Upper lobe of left lung (tissue), 6 donors: ENCODE measurements at places on chromosomes 7 and 10. TPM values are rescaled to one million over a fixed set of nuclear protein-coding genes. Genes with fewer than 3 reads are reported as not detected.

GRCh38 chr7:50196719-50197118 lies 103.7 kb upstream of the ZPBP start:
- no peaks in the 10 kb centered on the region for H3K4me1 ChIP-seq
- no peaks in the 10 kb centered on the region for H3K27me3 ChIP-seq
- H3K4me3 ChIP-seq, result no peak overlapping the region
- no peak for DNase-seq
- H3K27ac ChIP-seq, result no peak overlapping the region

DNA sequence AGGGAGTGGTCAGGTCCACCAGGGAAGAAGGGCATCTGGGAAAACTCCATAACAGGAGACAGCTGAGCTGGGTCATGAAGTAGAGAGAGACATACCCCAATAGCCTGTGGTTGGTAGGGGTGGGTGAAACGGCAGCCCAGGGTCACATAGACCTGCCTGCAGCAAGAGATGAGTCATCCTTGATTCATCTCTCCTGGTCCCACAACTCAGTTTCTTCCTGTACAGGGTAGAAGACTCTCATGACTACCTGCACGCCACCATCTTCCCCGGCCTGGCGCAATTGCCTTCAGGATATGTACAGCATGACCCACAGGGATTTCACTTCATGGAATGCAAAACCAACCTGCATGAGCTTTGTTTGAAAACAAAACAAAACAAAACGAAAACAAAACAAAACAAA lies 45.1 kb upstream of the ADAM12 start:
- H3K27ac ChIP-seq, result no peak overlapping the region
- no peaks in the 10 kb centered on the region for H3K36me3 ChIP-seq
- no peaks in the 10 kb centered on the region for H3K4me1 ChIP-seq

GRCh38 chr7:52685333-52685732 lies 350.1 kb upstream of the POM121L12 start:
- H3K27ac ChIP-seq, result no peak overlapping the region
- no peak overlapping the region for H3K4me3 ChIP-seq
- H3K4me1 ChIP-seq, result no peaks in the 10 kb centered on the region
- no peaks in the 10 kb centered on the region for H3K36me3 ChIP-seq
- no peak for DNase-seq

DNA sequence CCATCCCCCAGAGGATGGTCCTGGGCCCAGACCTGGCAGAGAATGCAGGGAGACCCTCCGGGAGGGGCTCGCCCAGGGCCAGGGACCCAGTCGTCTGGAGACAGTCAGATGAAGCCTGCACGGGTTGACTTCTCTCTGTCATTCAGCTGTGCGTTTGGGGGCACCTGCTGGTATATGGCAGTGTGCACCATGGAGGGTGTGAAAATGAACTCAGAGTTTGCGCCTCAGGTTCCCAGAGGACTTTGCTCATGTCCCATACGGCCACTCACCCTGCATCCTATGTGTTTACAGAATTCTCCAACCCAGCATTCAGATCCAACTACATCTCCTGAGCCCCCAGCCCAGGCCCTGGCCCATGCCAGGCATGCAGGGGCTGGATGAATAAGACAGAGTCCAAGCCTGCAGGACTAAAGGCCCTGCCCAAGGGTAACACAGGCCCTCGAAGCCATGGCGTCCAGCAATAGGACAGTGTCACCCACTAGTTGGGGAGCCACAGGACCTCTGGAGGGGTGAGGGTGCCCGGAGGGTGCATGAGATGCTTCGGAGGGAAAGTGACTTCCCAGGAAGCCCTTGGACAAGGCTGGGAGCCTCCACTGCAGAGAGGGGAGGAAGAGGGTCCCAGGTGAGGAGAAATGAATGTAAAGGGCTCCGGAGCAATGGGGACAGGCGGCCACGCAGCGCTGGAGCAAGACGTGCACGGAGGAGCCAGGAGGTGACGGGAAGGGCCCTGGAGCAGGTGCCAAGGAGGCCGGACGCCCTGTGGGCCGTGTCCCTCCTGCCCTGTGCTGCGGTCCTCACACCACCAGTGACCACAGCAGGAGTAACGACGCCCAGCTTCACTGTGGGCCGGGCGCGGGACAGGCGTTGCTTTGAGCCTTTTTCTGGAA lies 36.3 kb downstream of the CALML3 start:
- no peaks in the 10 kb centered on the region for H3K4me1 ChIP-seq
- H3K27me3 ChIP-seq, result no peaks in the 10 kb centered on the region
- H3K36me3 ChIP-seq, result no peaks in the 10 kb centered on the region
- no peak for DNase-seq
- no peak overlapping the region for H3K27ac ChIP-seq
- H3K4me3 ChIP-seq, result no peak overlapping the region

DNA sequence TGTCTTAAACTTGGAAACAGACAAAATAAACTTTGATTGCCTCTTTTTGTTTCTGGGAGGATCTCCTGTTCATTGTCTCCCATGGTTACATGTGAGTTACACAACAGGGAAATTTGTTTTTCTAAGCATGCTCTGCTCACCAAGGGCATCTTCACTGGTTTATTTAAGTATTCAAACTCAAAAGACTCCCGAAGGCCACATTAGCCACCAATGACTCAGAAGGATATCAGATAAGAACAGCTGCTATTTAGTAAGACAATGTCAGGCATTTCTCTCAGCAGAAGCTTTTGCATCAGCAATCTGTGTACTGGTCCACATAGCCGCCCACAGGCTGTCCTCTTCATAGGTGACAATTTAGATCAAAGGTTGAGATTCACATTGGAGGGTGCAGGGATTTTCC lies 19.3 kb downstream of the OR6B1 start:
- DNase-seq, result no peak
- no peaks in the 10 kb centered on the region for H3K36me3 ChIP-seq
- H3K27ac ChIP-seq, result no peak overlapping the region
- H3K4me1 ChIP-seq, result no peaks in the 10 kb centered on the region
- H3K4me3 ChIP-seq, result no peak overlapping the region

DNA sequence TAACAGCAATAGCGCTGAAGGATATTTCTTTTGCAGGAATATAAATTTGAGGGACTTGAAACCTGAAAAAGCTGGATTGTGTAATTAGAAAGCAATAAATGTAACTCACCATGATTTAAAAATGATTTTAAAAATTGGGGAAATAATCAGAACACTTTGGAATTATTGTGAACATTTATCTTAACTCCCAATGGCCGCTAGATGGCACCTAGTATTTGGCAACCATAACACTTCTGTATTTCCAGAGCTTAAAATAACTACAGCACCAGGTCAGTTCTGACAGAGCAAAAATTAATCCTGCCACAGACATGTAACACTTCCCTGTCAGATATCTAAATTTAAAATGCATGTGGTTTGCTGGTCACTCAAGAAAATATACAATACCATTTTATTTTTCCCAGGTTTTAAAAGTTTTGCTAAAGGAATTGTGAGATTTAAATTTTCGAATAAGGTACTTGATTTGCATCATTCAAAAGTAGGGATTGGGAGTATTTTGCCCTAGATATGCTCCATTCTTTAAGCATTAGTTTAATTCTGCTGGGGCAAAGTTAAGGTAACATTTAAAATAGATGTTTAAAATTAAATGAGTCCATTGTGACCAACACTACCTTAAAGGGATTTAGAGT lies 144.5 kb downstream of the PPP1R3A start:
- H3K4me3 ChIP-seq, result no peak overlapping the region
- H3K4me1 ChIP-seq, result no peaks in the 10 kb centered on the region
- H3K27ac ChIP-seq, result no peak overlapping the region
- H3K27me3 ChIP-seq, result no peaks in the 10 kb centered on the region
- DNase-seq, result no peak

DNA sequence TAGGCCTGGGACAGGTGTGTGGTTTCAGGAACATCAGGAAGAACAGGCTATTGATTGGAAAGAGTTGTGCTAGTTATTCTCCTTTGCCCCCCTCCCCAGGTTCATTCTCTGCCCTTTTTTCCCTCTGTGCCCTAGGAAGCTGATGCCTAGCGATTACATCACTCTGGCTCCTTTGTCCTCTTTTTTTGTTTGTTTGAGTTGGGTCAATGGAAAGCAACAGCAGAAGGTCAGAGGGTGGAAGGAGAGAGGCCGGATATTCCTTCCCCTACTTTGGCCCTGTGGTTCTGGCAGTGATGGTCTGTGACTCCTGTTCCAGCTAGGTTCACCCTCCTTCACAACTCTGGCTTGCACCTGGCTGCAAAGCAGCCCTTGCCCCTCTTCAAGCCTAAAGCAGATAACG lies 18.9 kb downstream of the LOXL4 start:
- peaks cover 34% of the 10 kb centered on the region for H3K36me3 ChIP-seq
- H3K4me1 ChIP-seq, result peaks cover 12% of the 10 kb centered on the region
- no peak overlapping the region for H3K4me3 ChIP-seq
- no peak for DNase-seq

DNA sequence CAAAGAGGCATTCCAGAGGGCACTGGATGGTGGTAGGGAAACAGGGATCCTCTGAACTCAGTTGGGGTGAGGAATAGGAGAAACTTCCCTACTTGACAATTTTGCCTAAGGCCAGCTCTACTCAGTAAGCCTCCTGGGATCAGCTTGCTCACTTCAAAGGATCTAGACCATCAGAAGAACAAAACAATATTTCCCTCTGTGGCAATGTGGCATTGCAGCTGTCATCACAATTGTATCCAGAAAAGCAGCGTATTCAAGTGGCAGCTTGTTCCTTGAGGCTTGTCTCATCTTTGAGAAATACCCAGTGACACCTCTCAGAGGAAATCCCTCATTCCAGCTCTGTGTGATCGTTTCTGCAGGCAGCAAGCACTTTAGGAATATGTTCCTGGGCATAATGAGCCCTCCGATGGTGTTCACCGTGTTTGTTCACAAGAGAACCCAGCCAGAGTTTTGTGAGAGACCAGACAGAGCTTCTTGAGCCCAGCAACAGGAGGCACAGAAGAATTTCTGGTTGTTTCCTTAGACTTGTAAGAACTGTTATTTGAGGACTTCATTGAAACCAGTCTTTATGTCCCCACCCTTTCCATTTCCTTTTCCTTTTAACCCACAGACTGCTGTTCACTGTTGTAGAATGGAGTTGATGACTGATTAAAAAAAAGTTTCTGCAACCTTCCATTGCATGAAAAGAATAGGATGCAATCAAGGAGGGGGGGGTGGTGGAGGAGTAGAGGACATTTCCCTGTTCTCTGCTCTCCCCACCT lies 747.3 kb downstream of the LRMDA start:
- H3K4me1 ChIP-seq, result no peaks in the 10 kb centered on the region
- H3K36me3 ChIP-seq, result no peaks in the 10 kb centered on the region
- no peak overlapping the region for H3K4me3 ChIP-seq
- no peaks in the 10 kb centered on the region for H3K27me3 ChIP-seq

- H3K4me3 ChIP-seq, result no peak overlapping the region
- no peak overlapping the region for H3K27ac ChIP-seq
- H3K4me1 ChIP-seq, result no peaks in the 10 kb centered on the region
These were observed 116.2 kb downstream of the WDR37 start for GRCh38 chr10:1172256-1172984.

- H3K27ac ChIP-seq, result no peak overlapping the region
- no peak for DNase-seq
- H3K4me1 ChIP-seq, result no peaks in the 10 kb centered on the region
- H3K27me3 ChIP-seq, result no peaks in the 10 kb centered on the region
- H3K36me3 ChIP-seq, result no peaks in the 10 kb centered on the region
These were observed 45.0 kb upstream of the DIP2C start for GRCh38 chr10:734481-734880.

GRCh38 chr10:70381471-70382421 lies 679 bp downstream of the LRRC20 start:
- peak overlapping the region; percentile 19 for H3K27ac ChIP-seq
- H3K4me3 ChIP-seq, result peak overlapping the region; percentile 98
- DNase-seq, result peak; percentile 88
- H3K36me3 ChIP-seq, result no peaks in the 10 kb centered on the region
- H3K27me3 ChIP-seq, result no peaks in the 10 kb centered on the region

- no peak for DNase-seq
- H3K27ac ChIP-seq, result no peak overlapping the region
- H3K4me3 ChIP-seq, result no peak overlapping the region
- no peaks in the 10 kb centered on the region for H3K36me3 ChIP-seq
- H3K4me1 ChIP-seq, result no peaks in the 10 kb centered on the region
- H3K27me3 ChIP-seq, result no peaks in the 10 kb centered on the region
These were observed 84.1 kb downstream of the GNAI1 start for GRCh38 chr7:80218723-80219122.

DNA sequence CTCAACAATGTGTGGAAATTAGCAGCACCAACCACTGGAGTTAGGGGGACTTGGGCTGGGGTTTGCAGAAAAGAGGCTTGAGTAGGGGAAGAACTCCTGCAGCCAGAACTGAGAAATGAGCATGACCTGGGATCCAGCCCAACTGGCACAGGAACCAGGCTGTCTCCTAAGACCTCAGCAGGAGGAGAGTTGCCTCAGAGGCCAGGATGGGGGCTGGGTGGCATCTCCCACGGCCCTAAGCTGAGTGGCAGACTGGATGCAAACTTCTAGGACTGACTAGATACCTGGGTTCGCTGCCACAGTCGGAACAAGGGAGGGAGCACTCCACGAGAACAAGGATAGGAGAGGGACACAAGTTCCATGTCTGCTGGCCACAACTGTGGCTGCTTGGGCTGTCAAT lies 62.6 kb downstream of the RNF32 start:
- H3K27me3 ChIP-seq, result no peaks in the 10 kb centered on the region
- no peak overlapping the region for H3K27ac ChIP-seq
- H3K4me3 ChIP-seq, result no peak overlapping the region
- DNase-seq, result no peak
- H3K36me3 ChIP-seq, result no peaks in the 10 kb centered on the region

- H3K36me3 ChIP-seq, result no peaks in the 10 kb centered on the region
- no peaks in the 10 kb centered on the region for H3K27me3 ChIP-seq
- no peak overlapping the region for H3K4me3 ChIP-seq
- no peak overlapping the region for H3K27ac ChIP-seq
These were observed 194.5 kb upstream of the LRGUK start for GRCh38 chr7:133932591-133932990.

GRCh38 chr10:119219871-119220270 lies 12.5 kb downstream of the GRK5 start:
- H3K27ac ChIP-seq, result peak overlapping the region; percentile 60
- peaks cover 90% of the 10 kb centered on the region for H3K4me1 ChIP-seq
- H3K27me3 ChIP-seq, result no peaks in the 10 kb centered on the region
- no peaks in the 10 kb centered on the region for H3K36me3 ChIP-seq
- DNase-seq, result no peak

DNA sequence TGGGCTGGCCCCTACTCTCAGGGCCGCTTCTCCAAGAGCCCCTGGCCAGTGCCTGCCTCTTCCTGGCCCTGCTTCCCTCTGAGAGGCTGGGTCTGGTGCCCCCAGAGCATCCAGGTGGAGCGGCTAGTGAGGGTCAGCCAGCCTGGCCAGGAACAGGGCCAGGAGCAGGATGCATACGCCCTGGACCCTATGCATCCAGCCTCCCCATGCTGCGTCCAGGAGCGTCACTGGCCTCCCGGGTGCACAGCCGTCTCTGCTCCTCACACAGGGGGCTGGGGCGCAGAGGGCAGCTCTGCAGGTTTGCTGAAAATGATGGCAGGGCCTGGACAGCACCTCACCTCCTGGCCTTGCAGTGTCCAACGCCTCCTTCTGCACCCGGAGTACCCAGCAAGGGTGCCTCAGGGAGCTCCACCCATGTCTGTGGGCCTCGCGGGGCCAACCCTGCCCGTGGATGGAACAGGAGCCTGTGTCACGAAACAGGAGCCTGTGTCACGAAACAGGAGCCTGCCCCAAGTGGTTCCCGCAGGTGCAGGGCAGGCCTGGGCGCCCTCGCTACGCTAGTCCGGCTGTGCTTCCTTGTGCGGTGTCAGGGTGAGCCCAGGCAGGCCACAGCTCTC lies 246.2 kb upstream of the PPP2R2D start:
- no peak for DNase-seq
- H3K4me3 ChIP-seq, result no peak overlapping the region
- no peak overlapping the region for H3K27ac ChIP-seq
- H3K4me1 ChIP-seq, result no peaks in the 10 kb centered on the region
- H3K27me3 ChIP-seq, result no peaks in the 10 kb centered on the region

The ITIH5 gene
- 9.7 TPM for total RNA-seq

The ADARB2 gene
- 2.8 TPM for total RNA-seq

The EN2 gene
- total RNA-seq, result not detected

The VPS37D gene
- total RNA-seq, result 1.5 TPM

The SPDYE9 gene
- not detected for total RNA-seq

The CTNNA3 gene
- total RNA-seq, result 2.0 TPM
